ENCODE measurements at places on chromosomes 4 and X.

- H3K4me3 ChIP-seq = no peak overlapping the region
- no peak overlapping the region for H3K27ac ChIP-seq
- peaks cover 94% of the 10 kb centered on the region for H3K36me3 ChIP-seq
- no peaks in the 10 kb centered on the region for H3K27me3 ChIP-seq
- DNase-seq = no peak
These were observed 107.7 kb downstream of the BLTP1 start for GRCh38 chr4:122259849-122260248.

GRCh38 chr4:124133753-124134152 lies 578.8 kb downstream of the ANKRD50 start:
- no peaks in the 10 kb centered on the region for H3K4me1 ChIP-seq
- H3K4me3 ChIP-seq = no peak overlapping the region

DNA sequence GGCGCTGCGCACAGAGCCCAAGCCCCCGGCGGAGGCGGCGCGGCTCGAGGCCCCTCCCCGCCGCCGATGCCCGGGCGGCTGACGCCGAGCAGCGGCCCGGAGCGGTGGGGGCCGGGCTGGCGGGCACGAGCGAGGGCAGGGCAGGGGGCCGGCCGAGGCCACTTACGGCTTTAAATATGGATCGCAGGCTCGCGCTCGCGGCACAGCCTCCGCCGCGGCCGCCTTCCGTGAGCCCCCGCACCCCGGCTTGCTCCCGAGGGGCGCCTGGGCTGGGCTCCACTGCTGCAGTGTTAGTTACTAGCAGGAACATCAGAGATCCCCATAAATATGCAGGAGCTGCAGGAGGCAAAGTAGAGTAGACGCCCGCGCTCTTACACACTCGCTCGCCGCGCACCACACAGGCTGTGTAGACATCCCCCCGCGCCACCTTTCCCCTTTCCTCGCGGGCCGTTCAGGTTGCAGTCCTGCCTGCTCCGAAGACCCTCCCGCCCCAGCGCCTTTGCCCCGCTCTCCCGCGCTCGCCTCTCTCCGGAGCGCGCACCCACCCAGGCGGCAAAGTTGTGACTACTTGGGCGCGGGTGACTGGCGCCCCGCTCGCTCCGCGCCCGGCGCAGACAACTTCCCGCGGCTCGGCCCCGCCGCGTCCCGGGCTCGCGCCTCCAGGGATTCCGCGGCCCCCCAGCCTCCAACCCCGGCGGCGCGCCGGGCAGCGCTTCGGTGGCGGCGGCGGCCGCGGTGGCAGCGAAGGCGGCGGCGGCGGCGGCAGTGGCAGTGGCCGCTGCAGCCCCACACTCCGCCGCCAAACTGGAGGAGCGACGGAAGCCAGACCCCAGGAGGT lies 152.0 kb upstream of the SLC4A4 start:
- peak overlapping the region; percentile 86 for H3K4me3 ChIP-seq
- peak overlapping the region; percentile 74 for H3K27ac ChIP-seq
- peak; percentile 70 for DNase-seq
- no peaks in the 10 kb centered on the region for H3K27me3 ChIP-seq
- peaks cover 10% of the 10 kb centered on the region for H3K4me1 ChIP-seq
- no peaks in the 10 kb centered on the region for H3K36me3 ChIP-seq

DNA sequence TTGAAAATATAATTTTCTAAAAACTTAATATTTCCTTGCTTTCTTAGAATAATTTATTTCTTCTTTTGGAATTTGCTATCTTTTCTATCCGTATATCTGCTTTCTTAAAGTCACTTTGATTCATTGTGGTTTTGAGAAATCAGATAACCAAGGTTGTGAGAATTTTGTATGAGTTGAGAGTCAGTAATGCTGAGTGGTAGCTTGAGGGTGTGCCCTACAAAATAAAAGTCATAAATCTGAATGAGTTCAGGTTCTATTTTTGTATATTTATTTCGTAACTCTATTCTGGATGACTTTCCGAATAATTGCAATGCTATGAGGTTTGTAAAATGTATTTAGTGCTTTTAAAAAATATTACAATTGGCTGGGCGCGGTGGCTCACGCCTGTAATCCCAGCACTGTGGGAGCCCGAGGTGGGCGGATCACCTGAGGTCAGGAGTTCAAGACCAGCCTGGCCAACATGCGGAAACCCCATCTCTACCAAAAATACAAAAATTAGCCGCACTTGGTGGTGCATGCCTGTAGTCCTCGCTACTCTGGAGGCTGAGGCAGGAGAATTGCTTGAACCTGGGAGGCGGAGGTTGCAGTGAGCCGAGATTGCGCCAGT lies 8.9 kb downstream of the COPS4 start:
- no peak overlapping the region for H3K4me3 ChIP-seq
- peaks cover 14% of the 10 kb centered on the region for H3K4me1 ChIP-seq
- H3K27ac ChIP-seq = peak overlapping the region; percentile 69
- H3K36me3 ChIP-seq = peaks cover 15% of the 10 kb centered on the region
- no peaks in the 10 kb centered on the region for H3K27me3 ChIP-seq

GRCh38 chr4:165553221-165553810 lies 174.5 kb downstream of the CPE start:
- no peak overlapping the region for H3K4me3 ChIP-seq
- H3K27ac ChIP-seq = no peak overlapping the region
- no peak for DNase-seq
- no peaks in the 10 kb centered on the region for H3K4me1 ChIP-seq

- H3K4me3 ChIP-seq = no peak overlapping the region
- DNase-seq = no peak
- no peaks in the 10 kb centered on the region for H3K27me3 ChIP-seq
- H3K4me1 ChIP-seq = no peaks in the 10 kb centered on the region
These were observed 136.7 kb downstream of the EVC2 start for GRCh38 chr4:5571646-5572045.

DNA sequence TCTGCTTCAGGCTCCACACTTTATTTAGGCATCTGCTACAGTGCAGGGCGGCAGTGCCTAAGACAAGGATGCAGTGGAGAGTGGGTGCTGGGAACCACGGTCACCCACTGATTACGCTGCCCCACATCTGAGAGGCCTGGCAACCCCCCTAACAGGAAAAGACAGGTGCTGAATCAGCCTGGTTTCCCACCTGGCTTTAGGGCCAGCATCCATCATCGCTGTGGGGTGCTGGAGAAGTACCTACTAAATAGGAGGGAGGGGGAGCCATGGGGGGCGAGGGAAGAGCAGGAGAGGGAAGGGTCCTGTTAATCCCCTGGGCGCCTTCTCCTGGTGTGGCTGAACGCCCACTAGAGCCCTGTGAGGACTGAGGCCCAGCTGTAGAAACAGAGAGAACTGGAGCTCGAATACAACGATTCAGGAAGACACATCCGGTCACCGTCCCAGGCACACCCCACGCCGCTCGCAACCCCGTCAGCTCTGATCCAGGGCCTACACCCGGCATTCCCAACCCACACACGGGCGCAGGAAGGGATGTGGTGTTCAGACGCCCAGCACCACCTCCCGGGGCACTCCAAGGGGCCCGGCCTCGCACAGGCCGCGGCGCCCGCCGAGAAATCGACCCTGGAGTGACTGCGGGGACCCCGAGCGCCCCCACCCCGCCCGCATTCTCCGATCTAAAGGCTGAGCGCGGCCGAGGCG lies 554 bp downstream of the DCTD start:
- H3K4me1 ChIP-seq = peaks cover 6% of the 10 kb centered on the region
- peak; percentile 73 for DNase-seq
- H3K36me3 ChIP-seq = peaks cover 3% of the 10 kb centered on the region
- peak overlapping the region; percentile 92 for H3K4me3 ChIP-seq

- H3K4me3 ChIP-seq = no peak overlapping the region
- DNase-seq = no peak
- H3K27ac ChIP-seq = no peak overlapping the region
- no peaks in the 10 kb centered on the region for H3K36me3 ChIP-seq
- H3K4me1 ChIP-seq = no peaks in the 10 kb centered on the region
- no peaks in the 10 kb centered on the region for H3K27me3 ChIP-seq
These were observed 766.6 kb downstream of the PDHA2 start for GRCh38 chr4:96606451-96606850.

DNA sequence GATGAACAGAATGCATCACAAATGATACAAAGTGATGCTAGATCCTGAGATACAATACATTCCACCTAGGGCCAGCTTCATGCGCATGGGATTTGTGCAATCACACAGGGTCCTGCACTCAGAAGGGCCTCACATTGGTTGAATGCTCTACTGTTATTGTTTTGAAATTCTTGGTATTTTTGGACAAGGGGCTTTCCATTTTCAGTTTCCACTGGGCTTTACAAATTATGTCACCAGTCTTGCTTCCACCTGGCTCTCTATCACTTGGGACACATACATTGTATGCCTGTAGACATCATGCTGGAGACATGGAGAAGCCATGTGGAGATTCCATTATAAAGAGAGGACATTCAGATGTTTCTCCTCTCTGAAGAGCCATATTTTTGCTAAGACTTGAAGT lies 155.8 kb downstream of the NAA11 start:
- H3K4me3 ChIP-seq = no peak overlapping the region
- H3K36me3 ChIP-seq = no peaks in the 10 kb centered on the region
- DNase-seq = no peak
- H3K27me3 ChIP-seq = no peaks in the 10 kb centered on the region

- H3K4me3 ChIP-seq = peak overlapping the region; percentile 58
- DNase-seq = no peak
- H3K36me3 ChIP-seq = no peaks in the 10 kb centered on the region
These were observed 1.1 kb downstream of the ITGB1BP2 start for GRCh38 chrX:71302461-71303213.

- peaks cover 15% of the 10 kb centered on the region for H3K4me1 ChIP-seq
- H3K27me3 ChIP-seq = no peaks in the 10 kb centered on the region
- H3K36me3 ChIP-seq = no peaks in the 10 kb centered on the region
- DNase-seq = peak; percentile 80
These were observed 445 bp downstream of the AP1S2 start for GRCh38 chrX:15854080-15854655.

All from psoas muscle (tissue), 8 donors.